ENCODE measurements at places on chromosomes 2 and 18.
A peak's percentile ranks its signal among the peaks of the same experiment; 100 is the strongest.

GRCh38 chr2:70686577-70687460 lies 81.2 kb downstream of the ADD2 start:
- peak; percentile 86 for DNase-seq

GRCh38 chr2:234422981-234423431 lies 73.9 kb downstream of the ARL4C start:
- no peak for DNase-seq

DNA sequence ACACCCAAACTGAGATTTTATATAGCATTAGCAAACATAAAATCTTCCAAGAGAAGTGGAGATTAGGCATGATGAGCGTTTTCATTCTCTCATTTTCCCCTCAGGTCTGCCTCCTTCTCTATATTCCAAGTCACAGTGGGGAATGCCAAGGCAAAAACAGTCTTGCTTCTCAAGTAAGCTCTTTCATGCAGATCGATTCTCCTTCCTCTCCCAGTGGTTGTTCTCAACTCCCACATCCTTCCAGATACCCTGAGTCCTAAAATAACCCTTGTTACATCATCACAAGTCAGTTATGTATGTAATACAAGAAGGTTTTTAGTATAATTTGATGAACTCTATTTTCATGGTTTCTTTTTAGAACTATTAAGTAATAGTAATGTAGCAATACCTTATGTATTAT lies 150.6 kb downstream of the TXNL1 start:
- DNase-seq = no peak

DNA sequence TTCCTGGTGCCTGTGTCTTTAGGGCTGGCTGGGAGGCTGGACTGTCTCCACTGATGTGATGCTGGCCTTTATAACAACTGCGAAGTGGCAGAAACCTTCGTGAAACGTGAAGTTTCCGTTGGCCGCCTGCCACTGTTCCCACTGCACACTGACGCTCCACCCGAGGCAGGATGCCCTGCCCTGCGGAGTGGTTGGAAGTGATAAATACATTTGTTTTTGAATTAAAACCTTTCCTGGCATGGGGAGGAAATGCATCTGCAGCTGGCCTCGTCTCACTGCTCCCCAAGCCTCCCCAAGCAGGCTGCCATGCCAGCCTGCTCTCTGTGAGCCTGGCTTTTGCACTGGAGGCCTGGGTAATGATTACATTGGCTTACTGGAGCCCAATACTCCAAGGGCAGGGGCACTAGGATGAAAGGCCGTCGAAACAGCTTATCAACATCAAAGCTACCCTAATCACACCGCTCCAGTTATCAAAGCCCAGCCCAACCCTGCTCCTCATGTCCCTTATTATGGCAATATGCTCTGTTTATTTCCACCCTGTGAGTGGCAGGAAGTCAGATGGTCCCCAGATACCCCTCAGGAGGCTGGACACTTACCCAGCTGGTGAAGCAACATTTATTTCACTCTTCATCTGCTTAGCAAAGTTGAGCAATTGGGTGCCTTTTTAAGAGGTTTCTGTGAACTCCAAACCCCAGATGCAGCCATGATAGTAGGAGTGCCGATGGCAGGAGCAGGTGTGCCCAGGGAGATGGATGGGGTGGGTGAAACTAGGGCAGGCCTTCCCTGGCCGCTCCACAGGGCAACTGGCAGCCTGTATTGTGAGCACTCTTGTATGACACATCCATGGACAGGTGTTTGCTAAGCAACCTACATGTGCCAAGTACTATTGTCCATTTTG lies 97.4 kb upstream of the ITGA6 start:
- no peak for DNase-seq

DNA sequence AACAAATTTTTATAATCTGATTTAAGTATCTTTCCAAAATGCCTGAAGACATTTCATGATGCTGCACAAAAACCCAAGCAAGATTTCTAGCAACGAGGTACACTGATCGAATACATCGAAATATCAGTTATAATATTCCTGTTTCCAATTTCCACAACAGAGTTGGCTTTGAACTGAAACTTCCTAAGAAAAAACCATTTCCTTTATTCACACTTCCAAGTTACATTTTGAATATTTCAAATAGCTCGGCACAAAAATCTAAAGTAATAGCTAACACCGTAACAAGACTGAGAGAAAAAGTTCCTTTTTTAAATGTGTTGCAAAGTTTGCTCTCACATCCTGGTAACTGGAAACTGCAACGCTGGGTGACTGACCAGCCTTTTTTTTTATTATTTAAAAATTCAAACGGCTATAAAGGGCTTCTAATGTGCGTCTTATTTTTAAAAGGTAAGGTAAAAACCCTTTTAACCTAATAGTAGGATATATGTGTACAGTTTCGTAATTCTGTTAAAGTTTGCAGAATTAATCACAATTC lies 1.7 kb downstream of the HNRNPLL start:
- no peak for DNase-seq

Data from A549 (cell line).